Stimulated activated CD4-positive, alpha-beta T cell treated with anti-CD3 and anti-CD28 coated beads, Interleukin-15, amount 100 ng/mL, for 48 hours (primary cell): ENCODE measurements at places on chromosomes 1 and 21.

DNA sequence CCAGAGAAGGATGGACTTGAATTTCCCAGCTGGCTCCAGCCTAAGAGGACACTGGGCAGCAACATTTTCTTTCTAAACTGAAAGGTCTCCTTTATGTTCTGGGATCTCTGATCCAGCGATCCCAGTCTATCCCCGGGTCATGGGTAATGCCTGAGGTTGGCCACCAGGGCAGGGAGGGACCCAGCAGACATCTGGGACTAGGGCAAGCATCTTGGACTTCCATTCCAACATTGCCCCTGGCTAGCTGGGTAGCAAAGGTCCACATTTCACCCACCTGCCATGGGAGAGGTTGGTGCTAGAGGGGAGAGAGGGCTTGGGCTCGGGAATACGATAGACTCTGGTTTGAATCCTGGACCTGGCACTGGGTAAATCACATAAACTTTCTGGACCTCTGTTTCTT, 84.6 kb downstream of the LRRN2 start:
- no peak for DNase-seq

- no peak for DNase-seq
These were observed 77.0 kb upstream of the IFNAR2 start for GRCh38 chr21:33152732-33153130.

GRCh38 chr1:58789996-58790660, 6.3 kb upstream of the JUN start:
- DNase-seq = no peak

GRCh38 chr1:82695443-82695842, 894.7 kb downstream of the ADGRL2 start:
- no peak for DNase-seq

GRCh38 chr1:17016317-17016661, 4.6 kb upstream of the ATP13A2 start:
- DNase-seq = no peak

GRCh38 chr1:167066333-167067122, 23.6 kb downstream of the GPA33 start:
- DNase-seq = peak; percentile 76

- peak; percentile 65 for DNase-seq
These were observed 6.1 kb downstream of the LDLRAP1 start for GRCh38 chr1:25549273-25550154.

GRCh38 chr1:48898894-48899293, 122.2 kb upstream of the BEND5 start:
- no peak for DNase-seq

DNA sequence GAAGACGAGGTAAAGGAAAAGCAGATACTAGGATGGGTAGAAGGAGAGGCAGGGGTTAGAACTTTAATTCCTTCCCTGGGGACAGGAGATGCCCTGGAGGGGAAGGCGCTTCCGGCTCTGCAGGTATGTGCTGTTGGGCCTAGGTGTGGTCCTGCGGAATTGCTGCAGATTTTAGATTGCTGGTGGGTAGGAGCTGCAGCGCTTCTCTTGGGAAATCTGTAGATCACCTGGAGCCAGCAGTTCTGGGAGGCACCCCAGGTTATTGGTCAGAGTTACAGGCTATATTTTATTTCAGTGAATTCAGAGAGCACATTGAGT, 1.1 kb downstream of the MGST3 start:
- no peak for DNase-seq

DNA sequence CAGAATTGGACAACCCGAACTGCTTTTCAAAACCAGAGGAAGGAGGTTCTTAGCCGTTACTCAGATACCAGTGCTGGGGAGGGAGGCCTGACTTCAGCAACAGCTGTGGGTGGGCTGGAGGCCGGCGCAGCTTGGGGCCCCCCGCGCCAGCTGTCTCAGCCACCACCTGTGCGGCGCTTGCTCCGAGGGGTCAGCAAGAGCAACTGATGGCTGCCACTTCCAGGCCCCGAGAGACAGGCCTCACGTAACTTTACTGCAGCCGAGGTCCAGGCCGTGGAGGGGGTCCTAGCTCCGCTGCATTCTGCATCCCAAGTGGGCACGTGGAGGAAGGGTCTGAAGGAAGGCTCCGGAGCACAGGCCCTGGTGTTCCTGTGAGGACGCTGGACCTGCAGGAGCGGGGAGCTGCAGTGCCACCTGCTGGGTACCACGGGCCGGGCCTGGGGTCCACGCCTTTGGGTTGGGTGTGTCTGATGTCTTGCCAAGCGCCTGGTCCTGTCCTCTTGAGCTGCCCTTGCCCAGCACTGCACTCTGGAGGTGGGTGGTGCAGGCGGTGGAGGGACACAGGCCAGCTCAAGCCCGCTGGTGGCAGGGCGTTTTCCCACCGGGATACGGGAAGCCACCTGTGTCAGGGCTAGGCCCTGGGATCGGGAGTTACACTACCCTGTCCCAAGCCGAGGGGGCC, 9.8 kb downstream of the THAP3 start:
- no peak for DNase-seq

- DNase-seq = no peak
These were observed 7.2 kb upstream of the SLX9 start for GRCh38 chr21:44932408-44933181.

DNA sequence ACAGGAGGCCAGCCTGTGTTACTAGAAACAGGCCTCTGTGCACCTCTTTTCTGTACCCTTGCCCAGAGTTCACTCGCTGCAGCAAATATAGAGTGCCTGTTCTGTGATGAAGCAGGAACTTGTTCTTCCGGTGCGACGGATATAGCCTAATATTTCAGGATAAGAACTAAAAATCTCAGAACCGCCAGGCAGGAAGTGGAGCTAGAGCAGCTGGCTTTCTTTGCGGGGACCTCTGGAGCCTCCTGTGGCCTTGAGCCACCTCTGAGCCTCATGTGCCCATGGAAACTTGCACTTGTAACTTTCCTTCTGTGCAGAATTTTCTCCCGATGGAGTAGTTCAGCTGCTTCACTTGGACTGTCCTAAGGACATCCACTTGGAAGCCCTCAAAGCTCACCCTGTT, 44.5 kb upstream of the VAMP3 start:
- no peak for DNase-seq

GRCh38 chr1:14442669-14443068, 155.8 kb upstream of the KAZN start:
- no peak for DNase-seq

DNA sequence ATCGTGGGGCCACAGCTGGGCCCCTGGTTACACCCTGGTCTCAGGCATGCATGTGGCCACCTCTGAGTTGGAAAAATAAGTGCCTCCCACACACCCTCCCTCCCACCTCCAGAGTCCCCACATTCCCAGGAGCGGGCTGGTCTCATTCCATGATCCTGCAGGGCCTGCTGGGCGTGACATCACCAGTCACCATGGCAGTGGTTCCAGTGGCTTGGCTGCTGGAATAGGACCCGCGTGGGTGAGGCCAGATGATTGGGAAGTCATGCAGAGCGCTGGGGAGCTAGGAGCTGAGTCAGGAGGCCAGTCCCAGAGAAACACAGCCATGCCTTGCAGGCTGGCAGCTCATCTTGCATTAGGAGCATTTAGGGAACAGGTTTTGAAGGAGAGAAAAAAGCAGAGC, 125.4 kb upstream of the TMEM51 start:
- DNase-seq = no peak

- peak; percentile 7 for DNase-seq
These were observed 98.1 kb downstream of the KCTD3 start for GRCh38 chr1:215665215-215665614.

DNA sequence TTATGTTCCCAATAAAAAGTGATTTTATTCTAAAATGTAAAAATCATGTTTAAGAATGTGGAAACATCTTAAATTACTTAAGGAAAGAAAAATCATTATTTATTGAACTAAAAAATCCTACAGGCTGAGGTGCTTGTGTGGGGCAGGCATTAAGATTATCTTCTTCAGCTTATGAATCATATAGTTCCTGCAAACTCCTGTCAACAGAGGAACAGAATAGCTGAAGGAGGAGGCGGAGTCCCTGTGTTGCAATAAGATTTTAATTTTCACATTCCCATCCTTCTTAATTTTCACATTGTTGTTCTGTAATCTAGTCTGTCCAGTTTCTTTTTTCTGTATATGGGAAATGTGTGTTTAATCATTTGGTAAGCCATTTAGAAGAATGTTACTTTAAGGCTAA, 20.6 kb upstream of the OLFML3 start:
- no peak for DNase-seq

DNA sequence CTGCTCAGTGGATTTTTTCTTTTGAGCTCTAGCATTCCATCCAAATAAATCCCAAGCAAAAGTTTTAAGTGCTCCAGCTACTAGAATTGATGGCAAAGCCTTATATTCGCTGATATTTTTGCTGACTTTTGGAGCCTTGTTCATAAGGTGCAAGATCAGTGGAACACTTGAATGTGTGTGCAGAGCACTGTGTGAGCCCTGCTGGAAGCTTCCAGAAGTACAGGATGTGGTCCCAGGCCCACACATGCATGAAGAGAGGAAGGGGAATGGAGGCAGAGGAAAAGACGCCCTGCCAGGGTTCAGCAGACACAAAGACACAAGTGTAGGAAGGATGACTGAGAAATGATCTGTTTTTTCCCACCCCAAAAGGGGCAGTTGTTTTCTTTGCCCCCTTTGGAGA, 169.4 kb downstream of the KCNJ6 start:
- DNase-seq = no peak

DNA sequence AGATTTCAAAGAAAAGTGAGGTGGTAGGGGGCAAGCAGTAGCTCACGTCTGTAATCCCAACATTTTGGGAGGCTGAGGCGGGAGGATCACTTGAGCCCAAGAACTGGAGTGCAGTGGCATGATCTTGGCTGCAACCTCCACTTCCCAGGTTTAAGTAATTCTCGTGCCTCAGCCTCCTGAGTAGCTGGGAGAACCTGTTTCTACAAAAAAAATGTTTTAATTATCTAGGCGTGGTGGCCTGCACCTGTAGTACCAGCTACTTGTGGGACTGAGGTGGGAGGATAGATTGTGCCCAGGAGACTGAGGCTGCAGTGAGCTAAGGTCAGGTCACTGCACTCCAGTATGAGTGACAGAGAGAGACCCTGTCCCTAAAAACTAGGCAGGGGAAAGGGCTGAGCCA, 2.6 kb upstream of the TSPAN1 start:
- no peak for DNase-seq

GRCh38 chr1:202974856-202975255, 7.8 kb upstream of the CYB5R1 start:
- DNase-seq = no peak

- DNase-seq = no peak
These were observed at the start of gene HSPG2 for GRCh38 chr1:21937034-21937371. HSPG2 (minus strand) TSS chr1:21937310; CDS start chr1:21937217, 93 bp downstream.

DNA sequence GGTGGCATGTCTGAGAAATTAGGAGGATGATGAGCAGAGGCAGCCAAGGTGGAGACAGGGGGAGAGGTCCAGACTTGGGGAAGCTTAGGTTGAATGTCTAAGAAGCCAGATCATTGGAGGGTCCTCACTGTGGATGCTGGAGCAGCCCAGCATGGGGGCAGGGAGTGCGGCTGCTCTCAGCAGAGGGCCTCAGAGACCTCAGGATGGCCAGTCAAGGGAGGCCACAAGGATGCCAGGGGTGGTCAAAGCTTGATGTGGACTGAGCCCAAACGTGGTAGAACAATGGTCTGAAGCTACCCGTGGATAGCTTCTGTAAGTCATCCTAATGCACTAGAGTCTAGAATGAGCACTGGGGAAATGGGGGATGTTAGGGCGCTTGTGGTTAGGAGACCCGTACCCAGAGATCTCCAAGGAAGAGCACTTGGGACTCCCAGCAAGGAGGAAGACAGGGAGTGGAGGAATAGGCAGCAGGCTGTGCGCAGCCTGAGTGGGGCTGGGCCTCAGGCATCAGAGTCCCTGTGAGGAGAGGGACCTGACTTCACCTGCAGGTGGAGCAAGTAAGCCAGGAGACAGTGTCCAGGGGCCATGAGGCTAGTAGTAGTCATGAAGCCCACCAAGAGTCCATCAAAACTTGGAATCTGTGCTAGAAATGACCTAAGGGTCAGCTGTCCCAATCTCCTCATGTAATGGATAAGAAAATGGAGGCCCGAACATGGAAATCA, 4.3 kb upstream of the S100A9 start:
- DNase-seq = no peak

DNA sequence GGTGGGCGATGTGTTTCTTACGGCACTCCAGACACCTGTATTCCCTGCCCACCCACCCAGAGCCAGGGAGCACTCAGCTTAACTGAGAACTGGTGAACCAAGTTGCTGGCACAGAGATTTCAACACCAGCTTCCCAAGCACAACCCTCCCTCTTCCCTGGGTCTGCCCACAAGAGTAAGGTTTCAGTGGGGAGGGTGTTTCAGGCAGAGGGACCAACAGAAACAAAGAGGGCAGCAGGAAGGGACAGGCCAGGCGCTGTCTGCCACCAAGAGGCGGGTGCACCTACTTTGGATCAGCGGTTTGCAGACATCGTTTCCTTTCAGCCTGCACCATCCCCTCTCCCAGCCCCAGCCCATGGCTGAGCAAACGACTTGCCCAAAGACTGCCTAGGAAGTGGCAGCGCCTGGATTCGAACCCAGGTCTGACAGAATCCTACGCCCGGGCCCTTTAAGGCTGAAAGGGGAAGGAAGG, 21.9 kb upstream of the ALDH4A1 start:
- no peak for DNase-seq

- DNase-seq = no peak
These were observed 124.2 kb downstream of the ATP6V1G3 start for GRCh38 chr1:198416296-198416695.

- no peak for DNase-seq
These were observed 16.6 kb upstream of the ATF3 start for GRCh38 chr1:212591922-212592321.

- no peak for DNase-seq
These were observed 35.2 kb downstream of the CCN1 start for GRCh38 chr1:85615586-85616363.

DNA sequence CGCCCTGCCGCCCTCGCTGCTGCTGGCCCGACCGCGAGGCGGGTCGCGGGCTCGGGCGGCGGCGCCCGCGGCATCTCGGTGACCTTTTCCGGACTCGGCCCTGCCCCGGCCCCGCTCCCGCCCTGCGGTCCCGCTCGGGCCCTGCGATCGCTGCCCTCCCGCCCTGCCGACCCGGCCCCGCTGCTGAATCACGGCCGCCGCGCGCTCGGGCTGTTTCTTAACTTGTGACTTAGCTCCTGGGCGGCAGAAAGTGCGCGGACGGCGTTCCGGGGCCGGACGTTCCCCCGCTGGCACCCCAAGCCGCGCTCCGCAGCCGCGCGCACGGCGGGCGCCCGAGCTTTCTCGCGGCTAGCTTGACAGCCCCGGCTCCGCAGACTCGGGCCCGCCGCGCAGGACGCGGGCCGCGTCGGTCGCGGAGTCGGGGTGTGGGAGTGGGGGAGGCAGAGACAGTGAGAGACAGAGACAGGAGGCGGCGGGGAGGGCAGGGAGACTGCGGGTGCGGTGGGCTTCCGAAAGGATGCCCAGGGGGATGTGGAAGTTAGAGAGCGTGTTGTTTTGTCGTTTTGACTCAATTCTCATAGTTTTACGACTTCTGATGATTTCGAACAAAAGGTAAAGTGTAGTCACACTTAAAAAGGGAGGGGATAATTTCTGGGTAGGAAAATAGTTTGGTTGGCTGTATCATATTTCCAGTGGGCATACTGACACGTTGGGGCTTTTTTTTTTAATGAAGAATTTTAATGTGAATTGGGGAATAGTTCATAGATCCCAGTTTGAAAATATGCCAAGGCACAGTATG, 49.8 kb downstream of the PRDM2 start:
- peak; percentile 23 for DNase-seq
